ENCODE measurements at places on chromosomes 6 and 20.

DNA sequence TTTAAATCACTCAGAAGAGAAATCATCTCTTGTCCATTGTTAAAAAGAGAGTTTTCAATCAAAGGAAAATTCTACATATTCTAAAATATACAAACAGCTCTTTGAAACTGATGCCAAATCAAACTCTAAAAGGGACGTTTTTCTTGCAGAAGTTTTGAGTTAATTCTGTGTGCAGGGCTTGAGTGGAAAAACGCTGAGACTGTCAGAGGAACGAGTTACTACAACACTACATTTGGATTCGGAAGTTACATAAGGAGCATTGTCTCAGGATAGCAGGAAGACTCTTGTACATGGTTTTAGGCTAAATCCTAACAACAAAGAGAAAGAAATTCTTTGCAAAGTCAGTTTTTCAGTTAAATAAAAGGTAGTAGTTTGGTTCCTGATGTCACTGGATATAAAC lies 155.7 kb upstream of the SUPT3H start:
- no peak overlapping the region for H3K4me3 ChIP-seq
- no peaks in the 10 kb centered on the region for H3K36me3 ChIP-seq
- H3K27ac ChIP-seq = no peak overlapping the region
- no peaks in the 10 kb centered on the region for H3K27me3 ChIP-seq
- H3K4me1 ChIP-seq = peaks cover 1% of the 10 kb centered on the region

DNA sequence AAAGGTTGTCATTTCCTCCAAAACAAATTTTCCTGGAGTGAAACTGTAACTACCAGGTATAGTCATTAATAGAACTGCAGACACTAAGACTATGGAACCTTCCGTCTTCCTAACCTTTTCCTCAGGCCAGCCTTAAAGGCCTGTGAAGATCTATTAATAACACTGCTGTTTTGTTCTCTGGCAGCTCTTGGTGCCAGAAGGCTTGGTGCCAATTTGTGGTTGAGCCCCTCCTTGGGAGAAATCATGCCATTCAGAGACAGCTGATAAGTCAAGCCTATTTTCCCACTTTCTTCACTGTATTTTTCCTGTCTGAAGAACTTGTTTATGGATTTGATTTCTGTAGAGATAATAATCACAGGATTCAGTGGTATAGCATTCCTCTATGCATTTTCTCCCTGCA lies 64.8 kb downstream of the HCRTR2 start:
- H3K4me1 ChIP-seq = no peaks in the 10 kb centered on the region
- H3K27ac ChIP-seq = no peak overlapping the region
- no peak overlapping the region for H3K4me3 ChIP-seq
- no peak for DNase-seq
- H3K36me3 ChIP-seq = no peaks in the 10 kb centered on the region
- no peaks in the 10 kb centered on the region for H3K27me3 ChIP-seq

DNA sequence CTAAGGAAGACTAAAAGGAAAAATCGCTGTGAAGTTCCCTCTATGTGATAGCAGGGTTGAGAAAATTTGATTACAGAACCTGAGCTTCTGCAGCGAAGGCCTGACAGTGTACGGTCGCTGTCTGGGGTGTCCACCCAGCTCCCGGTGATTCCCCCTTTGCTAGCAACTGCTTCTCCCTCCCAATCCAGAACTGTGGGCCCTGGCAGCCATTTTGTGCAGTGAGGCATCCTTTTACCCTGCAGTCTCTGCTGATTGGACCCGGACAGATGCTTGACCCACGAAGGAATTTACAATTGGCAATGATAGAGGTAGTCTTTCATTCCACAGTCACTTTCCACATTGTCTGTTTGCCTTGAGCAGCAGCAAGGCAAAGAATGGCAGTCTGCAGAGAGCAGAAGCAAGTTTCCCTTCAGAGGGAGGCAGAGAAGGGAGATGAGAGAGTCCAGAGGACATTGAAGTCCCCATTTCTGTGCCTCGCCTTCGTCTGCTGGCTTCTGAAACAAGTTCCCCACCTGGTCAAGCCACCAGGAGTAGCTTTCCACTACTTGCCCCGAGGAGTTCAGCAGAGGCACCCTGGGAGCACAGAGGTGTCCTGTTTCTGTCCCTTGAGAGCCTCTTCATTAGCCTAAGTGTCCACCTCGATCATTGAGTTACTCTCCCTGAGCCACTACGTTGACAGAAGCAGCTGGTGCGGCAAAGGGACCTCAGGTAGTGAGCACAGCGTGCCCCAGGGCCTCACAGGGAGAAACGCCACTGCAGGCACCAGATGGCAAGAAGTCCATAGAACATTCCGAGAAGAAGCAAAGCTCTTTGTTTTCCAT lies 370.3 kb downstream of the NRN1 start:
- H3K4me3 ChIP-seq = no peak overlapping the region
- no peak overlapping the region for H3K27ac ChIP-seq

DNA sequence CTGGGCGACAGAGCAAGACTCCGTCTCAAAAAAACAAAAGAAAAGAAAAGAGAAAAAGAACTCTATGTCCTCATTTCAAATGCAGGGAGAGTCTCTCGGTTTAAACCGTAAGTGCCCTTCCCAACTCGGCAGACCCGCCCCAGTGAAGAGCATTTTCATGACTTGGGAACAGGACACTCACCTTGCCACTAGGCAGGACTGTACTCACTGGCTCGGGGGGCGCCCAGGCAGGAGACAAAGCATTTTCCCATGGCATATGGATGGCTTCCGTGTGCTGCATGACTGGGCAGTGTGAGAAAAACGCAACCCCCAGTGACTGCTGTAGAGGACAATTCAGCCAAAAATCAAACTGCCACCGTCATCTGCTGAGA lies 23.7 kb upstream of the MRGBP start:
- no peaks in the 10 kb centered on the region for H3K36me3 ChIP-seq
- peaks cover 40% of the 10 kb centered on the region for H3K4me1 ChIP-seq
- no peak for DNase-seq

- DNase-seq = no peak
- H3K27ac ChIP-seq = no peak overlapping the region
- H3K4me3 ChIP-seq = no peak overlapping the region
- H3K27me3 ChIP-seq = no peaks in the 10 kb centered on the region
Measured at GRCh38 chr20:36120991-36121390, 33.5 kb upstream of the EPB41L1 start.

DNA sequence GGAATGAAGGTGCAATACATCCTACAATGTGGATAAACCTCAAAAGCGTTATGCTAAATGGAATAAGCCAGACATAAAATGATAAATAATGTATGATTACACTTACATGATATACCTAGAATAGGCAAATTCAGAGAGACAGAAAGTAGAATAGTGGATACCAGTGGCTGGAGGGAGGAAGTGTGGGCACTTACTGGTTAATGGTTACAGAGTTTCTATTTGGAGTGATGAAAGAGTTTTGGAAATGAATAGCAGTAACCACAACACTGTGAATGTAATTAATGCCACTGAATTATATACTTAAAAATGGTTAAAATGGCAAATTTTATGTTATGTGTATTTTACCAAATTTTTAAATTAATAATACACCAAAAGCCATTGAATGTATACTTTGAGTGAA lies 71.4 kb upstream of the CST7 start:
- H3K27me3 ChIP-seq = no peaks in the 10 kb centered on the region
- no peaks in the 10 kb centered on the region for H3K36me3 ChIP-seq
- no peak for DNase-seq

DNA sequence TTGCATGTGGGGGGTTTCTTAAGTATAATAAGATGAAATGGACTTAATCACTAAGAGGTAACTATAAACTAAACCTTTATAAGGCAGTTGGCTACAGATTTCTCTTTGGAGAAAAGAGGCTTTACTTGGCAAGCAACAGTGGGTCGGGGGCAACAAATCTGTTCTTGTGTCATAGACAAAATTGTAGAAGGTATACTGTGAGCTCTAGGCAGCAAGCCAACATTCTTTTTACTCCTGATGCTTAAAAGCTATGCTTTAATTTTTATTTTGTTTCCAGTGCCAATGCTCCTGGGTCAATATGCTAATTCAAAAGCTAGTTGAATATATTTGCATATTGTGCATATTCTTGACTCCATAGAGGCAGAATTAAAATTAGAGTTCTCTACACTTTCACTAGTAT lies 495.4 kb downstream of the BTBD3 start:
- H3K4me3 ChIP-seq = no peak overlapping the region
- H3K27ac ChIP-seq = no peak overlapping the region
- DNase-seq = no peak
- no peaks in the 10 kb centered on the region for H3K4me1 ChIP-seq

- no peaks in the 10 kb centered on the region for H3K27me3 ChIP-seq
- no peak for DNase-seq
- no peak overlapping the region for H3K27ac ChIP-seq
- peaks cover 3% of the 10 kb centered on the region for H3K4me1 ChIP-seq
- no peak overlapping the region for H3K4me3 ChIP-seq
Measured at GRCh38 chr6:34358389-34358905, 34.0 kb downstream of the NUDT3 start.

- H3K27me3 ChIP-seq = no peaks in the 10 kb centered on the region
- no peak overlapping the region for H3K27ac ChIP-seq
- H3K4me3 ChIP-seq = no peak overlapping the region
- no peaks in the 10 kb centered on the region for H3K36me3 ChIP-seq
- H3K4me1 ChIP-seq = peaks cover 11% of the 10 kb centered on the region
- no peak for DNase-seq
Measured at GRCh38 chr6:150692604-150693003, 92.9 kb downstream of the PLEKHG1 start.

- H3K4me1 ChIP-seq = peaks cover 5% of the 10 kb centered on the region
- DNase-seq = no peak
- H3K36me3 ChIP-seq = no peaks in the 10 kb centered on the region
- no peak overlapping the region for H3K27ac ChIP-seq
Measured at GRCh38 chr6:126337323-126337722, 2.6 kb upstream of the CENPW start.

DNA sequence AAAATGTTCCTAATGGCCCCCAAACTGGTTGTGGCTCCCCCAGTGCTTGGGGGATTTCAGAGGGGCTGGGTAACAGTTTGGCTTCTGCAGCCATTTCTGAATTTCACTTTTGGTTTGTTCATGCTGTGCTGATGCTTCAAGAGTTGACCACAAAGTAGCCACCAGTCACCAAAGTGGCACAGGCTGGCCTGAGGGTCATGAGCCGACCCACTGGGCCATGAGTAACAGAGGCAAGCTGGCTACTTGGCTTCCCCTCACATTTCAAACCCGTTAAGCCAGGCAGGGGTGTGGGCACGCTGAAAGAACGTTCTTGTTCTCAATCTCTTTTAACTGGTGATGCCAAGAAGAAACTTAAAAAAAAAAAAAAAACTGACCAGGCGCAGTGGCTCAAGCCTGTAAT lies 15.1 kb upstream of the NXT1 start:
- no peaks in the 10 kb centered on the region for H3K36me3 ChIP-seq
- H3K4me3 ChIP-seq = no peak overlapping the region
- no peak overlapping the region for H3K27ac ChIP-seq
- peaks cover 2% of the 10 kb centered on the region for H3K4me1 ChIP-seq

DNA sequence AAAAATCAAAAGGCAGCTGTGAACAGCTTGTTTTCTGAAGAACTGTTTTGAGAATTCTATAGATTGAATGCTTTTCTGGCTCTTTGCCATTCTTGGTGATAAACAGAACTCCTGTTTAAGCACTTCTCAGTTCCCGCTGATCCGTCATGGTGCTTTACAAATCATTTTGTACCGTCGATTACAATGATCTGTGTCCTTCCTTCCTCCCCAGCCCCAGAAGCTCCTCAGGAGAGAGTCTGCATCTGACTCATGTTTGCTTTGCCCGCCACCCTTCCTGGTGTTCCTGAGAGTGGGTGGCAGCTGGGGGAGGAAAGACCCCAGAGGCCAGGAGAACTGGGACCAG lies 538.6 kb upstream of the MARCKS start:
- no peaks in the 10 kb centered on the region for H3K27me3 ChIP-seq
- H3K4me3 ChIP-seq = peak overlapping the region; percentile 35
- peaks cover 17% of the 10 kb centered on the region for H3K4me1 ChIP-seq
- H3K36me3 ChIP-seq = no peaks in the 10 kb centered on the region
- peak overlapping the region; percentile 15 for H3K27ac ChIP-seq

DNA sequence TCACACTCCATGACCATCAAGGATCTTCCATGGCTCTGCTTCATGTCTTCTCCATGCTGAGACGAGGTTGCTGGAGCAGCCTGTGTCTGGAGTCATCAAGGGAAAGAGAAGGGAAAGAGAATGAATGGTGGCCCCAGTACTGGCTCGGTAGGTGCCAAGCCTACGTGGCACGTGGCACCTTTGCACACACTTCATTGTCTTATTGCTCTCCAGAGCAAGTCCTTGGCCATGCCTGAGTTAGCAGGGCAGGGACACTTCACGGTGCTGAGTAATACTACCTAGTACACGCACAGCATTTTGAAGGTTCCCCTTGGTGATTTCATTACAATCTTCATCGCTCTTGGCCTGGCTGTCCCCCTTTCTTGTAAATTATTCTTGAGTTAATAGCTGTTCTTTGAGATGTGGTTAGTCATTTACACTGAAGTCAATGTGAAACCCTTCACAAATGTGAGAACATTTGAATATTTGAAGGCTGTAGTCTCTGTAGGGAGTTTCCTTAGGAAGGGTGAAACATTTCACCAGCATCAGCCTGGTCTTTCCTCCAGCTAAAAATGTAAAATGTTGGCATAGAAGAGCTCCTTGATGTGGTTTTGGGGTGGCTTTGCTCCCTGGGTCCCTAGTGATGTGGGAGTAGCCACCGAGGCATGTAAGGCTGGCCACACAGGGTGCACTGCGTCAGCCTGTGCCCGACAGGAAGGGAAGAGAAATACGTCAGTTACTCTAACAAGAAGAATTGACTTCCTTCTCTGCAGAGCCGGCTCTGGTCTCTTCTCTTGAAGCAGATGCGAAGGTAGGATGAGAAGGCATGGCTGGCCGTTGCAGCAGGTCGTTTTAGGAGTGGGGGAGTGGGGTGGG lies at the start of gene SYTL3:
Gene SYTL3, plus strand, starts transcription at position 766 of the 855 bp plus-strand sequence. CDS start 13,215 bp downstream, outside the sequence.
- peaks cover 28% of the 10 kb centered on the region for H3K27me3 ChIP-seq
- H3K4me1 ChIP-seq = peaks cover 7% of the 10 kb centered on the region
- DNase-seq = no peak

- no peak for DNase-seq
- H3K36me3 ChIP-seq = no peaks in the 10 kb centered on the region
- H3K27me3 ChIP-seq = no peaks in the 10 kb centered on the region
- no peak overlapping the region for H3K4me3 ChIP-seq
- no peak overlapping the region for H3K27ac ChIP-seq
Measured at GRCh38 chr20:17343091-17343490, 116.3 kb downstream of the PCSK2 start.

DNA sequence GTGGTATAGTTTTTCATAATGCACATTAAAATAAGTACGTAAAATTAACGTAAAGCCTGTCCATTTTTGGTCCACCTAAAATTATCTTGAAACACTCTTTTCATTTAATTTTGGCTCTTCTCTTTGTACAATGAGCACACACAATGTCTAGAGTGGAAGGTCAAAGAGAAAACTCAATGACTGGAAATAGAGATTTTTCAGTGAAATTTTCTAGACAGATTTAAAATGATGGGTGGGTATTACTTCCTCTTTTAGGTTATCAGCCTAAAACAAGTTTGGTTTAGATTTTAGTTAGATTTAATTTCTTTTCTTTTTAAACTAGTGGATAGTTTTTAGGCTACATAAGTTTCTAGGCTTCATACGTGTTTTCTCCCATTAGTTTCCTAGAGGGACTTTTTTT lies 24.9 kb downstream of the DSE start:
- no peak overlapping the region for H3K4me3 ChIP-seq
- no peak overlapping the region for H3K27ac ChIP-seq
- DNase-seq = no peak
- no peaks in the 10 kb centered on the region for H3K27me3 ChIP-seq
- peaks cover 14% of the 10 kb centered on the region for H3K4me1 ChIP-seq
- H3K36me3 ChIP-seq = peaks cover 15% of the 10 kb centered on the region

- peaks cover 2% of the 10 kb centered on the region for H3K4me1 ChIP-seq
- no peak overlapping the region for H3K27ac ChIP-seq
- DNase-seq = no peak
- no peaks in the 10 kb centered on the region for H3K36me3 ChIP-seq
- peak overlapping the region; percentile 12 for H3K4me3 ChIP-seq
Measured at GRCh38 chr6:136324686-136325380, 35.2 kb upstream of the BCLAF1 start.

All from neuronal stem cell (in vitro differentiated cells).